ENCODE measurements at places on chromosomes 3 and 15.

DNA sequence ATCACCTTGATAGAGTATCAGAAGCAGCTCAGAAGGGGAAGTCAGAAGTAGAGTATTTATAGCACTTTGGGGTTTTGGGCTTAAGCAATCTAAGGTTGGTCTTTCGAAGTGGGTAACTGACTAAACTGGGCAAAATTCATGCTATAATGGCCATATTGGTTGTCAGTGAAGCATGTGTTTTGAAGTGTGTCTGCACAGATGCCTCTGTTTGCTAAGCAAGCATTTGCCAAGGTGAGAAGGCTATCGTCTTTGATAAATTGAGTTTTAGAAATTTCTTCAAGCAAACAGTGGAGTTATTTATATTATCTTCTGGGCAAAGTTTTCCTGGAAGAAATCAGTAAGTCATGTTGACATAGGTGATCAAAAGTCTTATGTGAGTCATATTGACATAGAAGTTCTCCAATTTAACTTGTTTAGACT lies 412.8 kb upstream of the TGFBR2 start:
- DNase-seq = no peak

DNA sequence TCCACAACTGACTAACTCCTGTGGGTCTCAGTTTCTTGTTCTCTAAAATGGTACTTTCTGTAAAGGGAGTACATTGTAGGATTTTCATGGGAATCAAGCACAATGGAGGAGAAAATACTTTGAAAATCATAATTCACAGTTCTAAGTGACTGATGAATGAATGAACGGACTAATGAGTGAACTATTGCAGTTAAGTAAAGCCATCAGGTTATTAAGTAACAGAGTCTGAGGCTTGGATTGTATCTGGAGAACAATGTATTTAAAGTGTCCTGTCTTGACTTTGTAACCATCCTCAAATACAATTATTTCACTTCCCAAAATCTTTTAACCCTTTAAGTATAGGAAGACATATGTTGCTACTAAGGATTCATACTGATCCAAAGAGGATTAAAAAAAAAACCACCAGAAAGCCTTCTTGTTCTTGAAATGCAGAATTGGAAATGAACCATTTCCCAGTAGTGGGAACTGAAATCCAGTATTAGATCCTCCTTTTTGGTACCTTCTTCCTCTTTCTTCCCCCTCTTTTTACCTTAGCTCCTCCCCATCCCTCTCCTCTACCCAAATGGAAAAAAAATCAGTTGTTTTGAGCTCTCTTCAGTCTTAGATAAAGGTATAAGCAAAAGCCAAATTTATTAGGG lies 13.2 kb upstream of the BCL6 start:
- DNase-seq = no peak

DNA sequence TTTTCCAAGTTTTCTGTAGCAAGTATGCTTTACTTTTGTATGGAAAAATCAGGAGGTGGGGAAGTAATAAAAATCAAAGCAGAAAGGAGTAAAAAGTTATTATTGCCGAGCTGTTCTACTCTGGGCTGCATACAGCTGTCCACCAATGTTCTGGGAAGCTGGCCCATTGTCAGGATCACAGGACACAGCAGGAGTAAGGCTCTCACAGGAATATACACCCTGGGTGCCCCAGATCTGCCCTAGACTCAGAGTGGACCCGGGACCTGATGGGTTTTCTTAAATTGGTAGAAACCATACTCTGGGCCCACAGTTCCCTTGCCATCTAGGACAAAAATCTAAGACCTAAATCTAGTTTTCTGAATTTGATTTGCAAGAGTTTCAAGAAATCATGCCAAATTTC lies 60.4 kb downstream of the TNIK start:
- no peak for DNase-seq

DNA sequence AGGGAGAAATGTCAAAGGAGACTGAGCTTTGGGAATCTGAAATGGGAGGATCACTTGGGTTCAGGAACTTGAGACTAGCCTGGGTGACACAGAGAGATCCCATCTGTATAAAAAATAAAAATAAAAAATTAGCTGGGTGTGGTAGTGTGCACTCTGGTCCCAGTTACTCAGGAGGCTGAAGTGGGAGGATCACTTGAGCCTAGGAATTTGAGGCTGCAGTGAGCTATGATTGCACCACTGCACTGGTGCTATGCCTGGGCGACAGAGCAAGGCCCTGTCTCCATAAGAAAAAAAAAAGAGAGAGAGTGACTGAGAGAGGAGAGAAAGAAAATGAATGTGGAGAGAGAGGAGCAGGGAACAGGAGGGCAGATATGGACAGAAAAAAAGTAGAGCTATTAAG lies 72.8 kb downstream of the SENP2 start:
- DNase-seq = no peak

GRCh38 chr15:44525018-44525417 lies 11.9 kb upstream of the EIF3J start:
- no peak for DNase-seq

DNA sequence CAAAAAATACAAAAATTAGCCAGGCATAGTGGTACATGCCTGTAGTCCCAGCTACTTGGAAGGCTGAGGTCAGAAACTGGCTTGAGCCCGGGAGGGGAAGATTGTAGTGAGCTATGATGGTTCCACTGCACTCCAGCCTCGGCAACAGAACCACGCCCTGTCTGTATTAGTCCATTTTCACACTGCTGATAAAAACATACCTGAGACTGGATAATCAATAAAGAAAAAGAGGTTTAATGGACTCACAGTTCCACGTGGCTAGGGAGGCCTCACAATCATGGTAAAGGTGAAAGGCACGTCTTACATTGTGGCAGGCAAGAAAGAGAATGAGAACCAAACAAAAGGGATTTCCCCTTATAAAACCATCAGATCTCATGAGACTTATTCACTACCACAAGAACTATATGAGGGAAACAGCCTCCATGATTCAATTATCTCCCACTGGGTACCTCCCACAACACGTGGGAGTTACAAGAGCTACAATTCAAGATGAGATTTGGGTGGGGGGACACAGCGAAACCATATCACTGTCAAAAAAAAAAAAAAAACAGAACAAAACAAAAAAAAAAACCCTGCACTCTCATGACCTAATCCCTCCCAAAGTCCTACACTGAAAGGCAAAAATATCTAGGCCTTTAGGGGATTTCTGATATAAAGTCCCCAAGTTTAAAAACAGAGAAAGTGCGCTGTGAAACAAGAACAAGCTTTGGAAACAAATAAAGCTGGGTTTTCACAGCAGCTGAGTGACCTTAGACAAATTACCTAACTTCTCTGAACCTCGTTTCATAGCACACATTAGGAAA lies 224.7 kb downstream of the IGSF11 start:
- no peak for DNase-seq

- no peak for DNase-seq
These were observed 3.5 kb upstream of the AHSG start for GRCh38 chr3:186609247-186609868.

DNA sequence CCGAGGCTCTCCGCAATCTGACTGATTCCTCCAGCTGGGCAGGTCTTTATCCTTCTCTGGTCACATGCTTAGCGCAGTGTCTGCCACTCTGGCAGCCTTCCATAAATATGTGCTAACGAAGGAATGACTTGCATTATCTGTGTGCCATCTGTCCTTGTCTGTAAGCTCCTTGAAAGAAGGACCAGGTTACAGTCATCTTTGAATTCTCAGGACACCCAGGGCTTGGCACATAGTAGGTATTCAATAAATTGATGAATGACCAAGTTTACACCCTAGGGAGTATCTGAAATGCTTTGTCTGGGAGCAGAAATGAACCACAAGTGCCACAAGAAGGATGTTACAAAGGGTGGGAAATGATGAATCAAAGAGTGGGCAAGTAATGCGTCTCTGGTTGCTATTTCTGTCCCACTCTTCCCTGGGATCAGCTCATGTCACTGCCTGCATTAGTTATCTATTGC lies 16.5 kb upstream of the FAM3D start:
- DNase-seq = no peak

DNA sequence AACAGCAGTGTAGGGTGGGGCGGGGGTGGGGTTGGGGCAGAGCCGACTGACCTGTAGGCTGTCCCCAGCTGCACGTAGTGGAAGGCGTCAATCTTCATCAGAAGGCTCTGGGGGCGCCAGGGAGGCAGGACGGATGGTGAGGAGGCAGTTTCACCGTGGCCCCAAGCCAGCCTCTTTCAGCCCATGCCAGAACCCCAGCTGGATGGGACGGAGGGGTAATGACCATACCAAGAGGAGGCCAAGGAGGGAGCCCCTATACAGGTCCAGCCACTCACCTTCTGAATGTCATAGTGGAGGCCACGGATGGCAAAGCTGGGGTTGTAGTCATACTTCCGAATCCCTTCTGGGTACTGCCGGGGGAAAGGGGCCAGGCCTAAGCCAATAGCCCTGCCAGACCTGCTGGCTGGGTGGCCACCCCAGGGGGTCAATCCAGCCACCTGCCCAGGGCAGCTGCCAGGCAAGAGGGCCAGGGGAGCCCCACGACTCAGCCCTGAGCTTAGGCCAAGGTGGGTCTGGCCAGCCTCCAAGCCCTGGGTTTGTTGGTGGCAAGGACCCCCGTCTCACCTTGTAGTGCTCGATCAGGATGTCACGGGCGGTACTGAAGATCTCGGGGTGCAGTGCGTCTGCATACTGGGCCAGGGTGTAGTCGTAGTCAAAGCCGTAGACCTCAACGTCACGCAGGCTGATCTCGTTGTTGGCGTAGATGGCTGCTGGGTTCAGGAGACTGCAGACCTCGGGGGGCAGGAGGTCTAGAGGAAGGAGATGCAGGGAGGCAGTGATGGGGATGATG lies 4.9 kb downstream of the NT5DC2 start:
- no peak for DNase-seq

GRCh38 chr15:99564221-99565048 lies 1.3 kb upstream of the MEF2A start:
- no peak for DNase-seq

DNA sequence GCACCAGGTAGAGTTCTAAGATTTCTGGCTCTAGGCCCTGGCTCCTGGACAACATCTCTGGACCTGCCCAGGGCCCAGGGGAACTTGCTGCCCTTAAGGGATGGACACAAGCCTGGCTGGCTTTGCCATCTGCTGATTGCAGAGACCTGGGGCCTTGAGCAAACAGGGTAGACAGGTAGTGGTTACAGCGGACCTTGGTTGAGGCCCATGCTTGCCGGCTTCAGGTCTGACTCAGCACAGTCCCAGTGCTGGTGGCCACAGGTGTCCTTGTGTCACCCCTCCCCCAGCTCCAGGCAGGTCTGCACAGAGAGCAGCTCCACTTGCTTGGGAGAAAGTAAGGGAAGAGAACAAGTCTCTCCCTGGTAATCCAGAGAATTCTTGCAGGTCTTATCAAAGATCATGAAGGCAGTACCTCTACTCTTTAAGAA lies 15.9 kb upstream of the ACTL6A start:
- DNase-seq = no peak

GRCh38 chr15:50350621-50351020 lies 4.4 kb downstream of the GABPB1 start:
- no peak for DNase-seq

DNA sequence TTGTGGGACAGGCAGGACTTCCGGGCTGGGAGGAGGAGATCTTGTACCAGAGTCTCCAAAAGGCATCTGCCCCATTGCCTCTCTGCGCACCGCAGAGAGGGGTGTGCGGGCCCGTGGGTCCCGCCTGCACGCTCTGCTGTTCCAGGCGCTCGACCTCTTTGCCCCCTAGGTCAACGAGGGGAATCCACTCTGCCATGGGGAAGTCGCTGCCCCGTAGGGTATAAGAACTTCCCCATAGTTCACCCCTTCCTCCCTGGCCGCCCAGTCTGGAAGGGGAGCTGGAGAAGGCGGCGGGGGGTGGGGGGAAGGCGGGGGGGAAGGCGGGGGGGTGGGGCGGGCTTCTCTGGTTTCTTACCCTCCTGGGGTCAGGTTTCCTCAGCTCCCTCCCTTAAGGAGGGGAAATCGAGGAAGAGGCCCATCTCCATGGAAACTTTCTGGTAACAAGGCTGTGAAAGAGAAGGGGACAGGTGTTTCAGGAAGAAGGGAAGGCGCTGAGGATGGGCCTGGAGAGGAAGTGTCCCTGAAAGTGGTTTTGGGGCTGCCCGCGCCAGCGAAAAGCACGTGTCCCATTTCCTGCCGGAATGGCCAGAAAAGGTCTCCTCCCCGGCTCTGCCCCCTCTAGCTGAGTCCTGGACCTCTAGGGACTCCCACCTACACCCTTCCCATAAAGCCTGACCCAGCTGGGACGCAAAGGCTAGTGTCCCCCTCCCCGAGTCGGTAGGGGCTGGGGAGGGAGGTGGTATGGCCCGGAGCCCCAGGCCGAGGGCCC lies 27.5 kb downstream of the NR1I2 start:
- no peak for DNase-seq

GRCh38 chr3:112778353-112778948 lies 68.2 kb downstream of the CD200R1L start:
- no peak for DNase-seq

GRCh38 chr15:85607842-85608241 lies 186.9 kb downstream of the KLHL25 start:
- DNase-seq = no peak

- DNase-seq = no peak
These were observed 163.5 kb downstream of the NSMCE3 start for GRCh38 chr15:29106116-29106515.

GRCh38 chr3:156742401-156742800 lies 68.0 kb downstream of the TIPARP start:
- no peak for DNase-seq

DNA sequence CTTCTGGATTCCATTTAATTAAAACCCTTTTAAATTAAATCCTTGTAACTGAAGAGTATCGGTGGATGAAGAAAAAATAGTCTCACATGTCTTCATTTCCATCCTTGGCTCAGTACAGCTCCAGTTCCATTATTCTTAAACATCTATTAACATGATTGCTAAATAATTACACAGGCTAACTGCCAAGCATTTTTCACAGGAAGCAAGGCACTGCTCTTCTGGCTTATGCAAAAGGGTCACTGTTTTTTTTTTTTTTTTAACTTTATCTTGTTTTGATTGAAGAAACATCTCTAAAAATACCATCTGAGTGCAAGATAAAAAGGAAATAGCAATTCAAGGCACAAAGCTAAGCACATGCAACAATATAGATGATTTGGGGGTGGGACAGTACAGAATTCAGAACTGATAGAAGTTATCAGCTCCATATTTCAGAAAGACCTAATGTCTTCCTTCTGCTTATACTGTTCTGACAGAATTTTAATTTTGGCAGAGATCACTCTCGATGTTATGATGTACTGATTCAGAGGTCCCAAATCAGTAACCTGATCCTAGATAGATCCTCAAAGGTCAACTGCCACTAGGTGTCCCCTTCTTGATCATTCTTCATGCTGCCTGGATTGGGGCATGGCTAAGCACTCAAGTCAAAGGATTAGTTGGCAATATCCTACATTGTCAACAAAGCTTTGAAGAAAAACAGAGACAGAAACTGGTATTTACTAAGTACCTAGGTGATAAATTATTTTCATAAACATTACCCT lies 57.8 kb upstream of the ACTC1 start:
- no peak for DNase-seq

DNA sequence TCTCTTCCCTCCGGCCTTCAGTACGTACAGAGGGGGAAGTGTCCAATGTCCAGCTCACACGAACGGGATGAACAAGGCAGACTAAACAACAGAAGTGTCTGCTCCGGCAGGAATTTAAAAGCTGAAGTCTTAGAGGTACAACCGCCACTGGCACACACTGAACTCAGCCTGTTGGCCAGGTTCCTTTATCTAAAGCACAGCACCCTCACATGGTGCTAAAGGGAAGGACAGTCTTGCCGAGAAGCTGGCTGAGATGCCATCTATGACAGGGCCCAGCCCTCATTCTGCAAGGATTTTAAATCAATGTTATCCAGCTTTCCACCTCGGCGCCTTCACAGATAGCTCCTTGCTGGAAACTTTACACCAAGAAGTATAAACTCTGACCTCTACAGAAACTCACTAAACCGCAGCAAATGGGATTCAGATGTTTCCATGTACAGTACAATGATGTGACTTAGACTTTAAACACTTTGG lies 2.8 kb downstream of the ADAMTS17 start:
- DNase-seq = no peak
